ENCODE measurements at places on chromosomes 7 and 10.

- DNase-seq = peak; percentile 48
Measured at GRCh38 chr7:12066521-12066920, 144.6 kb upstream of the TMEM106B start.

DNA sequence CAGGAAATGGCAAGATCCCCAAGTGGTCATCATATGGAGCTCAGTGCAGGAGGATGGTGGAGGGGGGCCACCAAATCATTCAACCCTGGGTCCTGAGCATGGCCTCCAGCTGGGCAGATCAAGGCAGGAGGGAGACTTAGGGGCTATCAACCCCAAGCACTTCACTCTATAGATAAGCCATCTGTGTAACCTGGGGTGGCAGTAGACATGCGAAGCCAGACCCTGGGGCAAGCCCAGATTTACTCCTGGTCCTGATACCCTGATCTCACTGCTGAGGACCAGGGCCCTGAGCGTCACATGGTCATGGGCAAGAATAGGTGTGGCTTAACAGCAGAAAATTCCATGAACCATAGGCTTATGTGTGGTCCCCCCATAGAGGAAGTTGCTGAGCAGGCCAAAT is 173.0 kb upstream of the ADCY1 start:
- DNase-seq = no peak

GRCh38 chr7:138292951-138293350 is 167.1 kb upstream of the TRIM24 start:
- DNase-seq = no peak

- no peak for DNase-seq
Measured at GRCh38 chr7:463362-463781, 56.3 kb downstream of the PDGFA start.

DNA sequence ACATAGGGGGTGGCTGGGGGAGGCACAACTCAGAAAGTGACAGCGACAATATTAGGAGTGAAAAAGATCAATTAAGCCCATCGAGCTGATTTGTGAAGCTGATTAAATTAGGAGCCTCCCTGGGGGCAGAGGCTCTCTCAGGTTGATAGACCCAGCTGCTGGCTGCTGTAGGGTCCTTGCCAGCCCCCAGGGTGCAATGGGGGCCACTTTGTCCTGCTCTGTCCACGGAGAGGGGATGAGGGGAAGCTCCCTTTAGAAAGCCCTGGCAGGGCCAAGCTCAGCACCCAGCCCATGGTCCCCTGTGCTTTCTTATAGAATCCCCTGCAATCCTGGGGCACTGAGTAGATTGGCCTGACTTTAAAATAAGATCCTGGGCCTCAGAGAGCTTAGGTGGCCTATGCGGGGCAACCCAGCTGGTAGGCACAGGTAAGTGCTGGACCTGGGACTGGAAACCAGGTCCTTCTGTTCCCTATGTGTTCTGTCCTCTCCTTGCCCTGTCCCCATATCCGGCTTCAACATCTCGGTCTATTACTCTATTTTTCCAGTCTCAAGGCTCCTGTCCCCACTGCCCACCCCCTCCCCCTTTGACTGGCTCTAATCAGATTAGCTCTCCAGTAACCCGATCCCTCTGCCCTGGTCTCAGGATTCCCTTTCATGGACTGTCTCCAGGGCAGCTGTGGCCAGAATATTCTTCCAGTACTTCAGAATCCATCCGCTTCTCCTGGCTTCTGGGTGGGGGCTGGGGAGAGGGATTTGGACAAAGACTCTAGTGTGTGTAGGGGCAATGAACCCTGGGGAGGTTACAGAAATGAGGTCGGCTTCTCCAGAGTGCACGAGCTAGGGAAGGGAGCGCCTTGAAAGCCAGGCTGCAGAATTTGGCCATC is 259.6 kb downstream of the RPS24 start:
- DNase-seq = no peak

- DNase-seq = no peak
Measured at GRCh38 chr7:122316467-122317388, 12.2 kb upstream of the FEZF1 start.

GRCh38 chr10:14707481-14707880 is 67.2 kb downstream of the FAM107B start:
- no peak for DNase-seq

DNA sequence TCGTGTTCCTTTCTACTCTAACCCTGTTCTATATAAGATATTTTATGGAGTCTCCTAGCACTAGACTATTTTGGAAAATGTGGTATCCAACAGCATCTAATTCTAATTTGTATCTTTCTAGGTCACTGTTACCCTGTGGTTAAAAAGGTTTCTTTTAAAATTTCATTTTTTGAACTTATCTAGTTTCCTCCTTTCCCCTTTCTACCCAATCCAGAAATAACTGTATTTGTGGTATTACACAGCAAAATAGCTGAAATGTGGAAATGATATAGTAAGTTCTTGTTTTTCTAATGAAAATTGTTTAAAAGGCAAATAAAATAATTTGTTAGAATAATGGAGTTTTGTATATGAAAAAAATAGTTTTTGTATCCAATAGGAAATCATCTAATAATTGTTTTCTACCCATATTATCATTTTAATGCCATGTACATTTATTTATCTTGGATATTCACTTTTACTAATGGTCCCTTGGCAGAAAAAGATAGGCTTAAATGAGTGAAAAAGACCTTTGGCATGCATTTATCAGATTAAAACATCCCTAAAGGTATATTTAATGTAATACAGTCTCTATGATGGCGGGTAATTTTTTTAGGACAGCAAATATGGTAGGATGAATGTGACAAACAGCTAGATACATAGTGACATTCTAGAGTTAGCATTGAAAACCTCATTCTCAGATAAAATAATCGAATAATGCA is 175.5 kb upstream of the PLXDC2 start:
- DNase-seq = no peak

DNA sequence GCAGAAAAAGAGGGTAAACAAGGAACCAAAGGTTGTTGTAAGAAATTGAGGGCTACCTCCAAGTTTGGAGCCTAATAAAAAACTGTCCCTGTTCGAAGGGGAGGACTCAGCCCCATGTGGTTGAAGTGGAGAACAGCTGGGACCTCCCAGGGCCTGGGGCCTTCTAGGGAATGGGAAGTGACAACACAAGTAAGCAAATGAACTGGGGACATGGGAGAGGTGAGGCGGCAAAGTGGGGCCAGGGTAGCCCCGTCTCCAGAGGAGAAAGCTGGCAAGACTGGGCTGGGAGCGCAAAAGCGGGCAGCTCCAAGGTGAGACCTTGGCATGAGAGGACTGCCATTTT is 198.1 kb downstream of the ZNF438 start:
- DNase-seq = no peak

DNA sequence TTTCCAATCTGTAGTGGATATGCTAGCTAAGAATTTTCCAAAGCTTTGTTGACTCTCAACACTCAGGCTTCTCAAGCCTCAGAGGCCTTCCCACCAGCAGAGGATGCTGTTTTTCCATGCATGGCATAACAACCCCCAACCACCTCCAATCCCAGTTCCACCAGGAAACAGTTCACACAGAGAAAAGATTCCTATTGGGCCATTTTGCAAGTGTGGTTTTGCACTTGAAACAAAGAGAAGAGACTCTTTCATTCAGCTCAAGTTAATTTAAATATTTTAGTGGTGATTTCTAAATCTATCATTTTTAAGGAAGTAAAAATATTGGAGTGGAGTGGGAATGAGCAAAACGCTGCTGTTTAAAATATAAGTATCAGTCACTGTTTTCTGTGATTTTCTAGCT is 105.6 kb upstream of the COL1A2 start:
- peak; percentile 62 for DNase-seq

DNA sequence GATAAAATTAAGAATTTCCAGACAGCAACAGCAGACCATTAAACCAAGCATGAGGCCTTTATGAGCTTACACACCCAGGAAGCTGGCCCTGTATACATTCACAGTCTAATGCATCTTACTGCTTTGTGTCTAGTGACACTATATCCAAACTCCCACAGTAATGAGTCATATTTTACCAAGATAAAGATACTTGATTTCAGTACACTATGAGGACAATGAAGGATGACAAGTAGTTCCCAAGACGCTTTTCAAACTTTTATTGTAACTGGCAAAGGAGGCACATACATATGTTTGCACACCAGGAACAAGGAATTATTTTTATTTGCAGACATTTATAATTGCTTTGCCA is 148.0 kb downstream of the TSPAN12 start:
- DNase-seq = peak; percentile 10

DNA sequence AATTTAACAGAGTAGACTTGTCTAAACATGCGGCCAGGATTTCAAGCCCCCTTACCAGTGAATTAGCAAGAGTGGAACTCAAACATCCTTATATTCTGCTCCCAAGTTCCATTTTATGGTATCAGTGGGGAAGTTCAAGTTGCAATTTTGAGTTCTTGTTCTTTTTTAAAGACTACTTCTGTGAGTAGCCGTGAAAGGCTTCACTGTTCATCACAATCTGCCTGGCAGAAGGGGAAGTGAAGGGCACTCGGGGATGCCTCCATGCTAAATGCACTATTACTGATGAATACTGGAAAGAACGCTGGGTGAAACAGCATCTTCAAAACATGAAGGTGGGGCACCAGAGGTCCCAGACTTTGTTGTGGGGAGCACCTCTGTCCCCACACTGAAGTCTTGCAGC is 22.4 kb upstream of the FGL2 start:
- DNase-seq = no peak

- DNase-seq = no peak
Measured at GRCh38 chr7:25770670-25771069, 381.3 kb upstream of the NFE2L3 start.

- no peak for DNase-seq
Measured at GRCh38 chr10:132590752-132591121, 53.1 kb downstream of the INPP5A start.

DNA sequence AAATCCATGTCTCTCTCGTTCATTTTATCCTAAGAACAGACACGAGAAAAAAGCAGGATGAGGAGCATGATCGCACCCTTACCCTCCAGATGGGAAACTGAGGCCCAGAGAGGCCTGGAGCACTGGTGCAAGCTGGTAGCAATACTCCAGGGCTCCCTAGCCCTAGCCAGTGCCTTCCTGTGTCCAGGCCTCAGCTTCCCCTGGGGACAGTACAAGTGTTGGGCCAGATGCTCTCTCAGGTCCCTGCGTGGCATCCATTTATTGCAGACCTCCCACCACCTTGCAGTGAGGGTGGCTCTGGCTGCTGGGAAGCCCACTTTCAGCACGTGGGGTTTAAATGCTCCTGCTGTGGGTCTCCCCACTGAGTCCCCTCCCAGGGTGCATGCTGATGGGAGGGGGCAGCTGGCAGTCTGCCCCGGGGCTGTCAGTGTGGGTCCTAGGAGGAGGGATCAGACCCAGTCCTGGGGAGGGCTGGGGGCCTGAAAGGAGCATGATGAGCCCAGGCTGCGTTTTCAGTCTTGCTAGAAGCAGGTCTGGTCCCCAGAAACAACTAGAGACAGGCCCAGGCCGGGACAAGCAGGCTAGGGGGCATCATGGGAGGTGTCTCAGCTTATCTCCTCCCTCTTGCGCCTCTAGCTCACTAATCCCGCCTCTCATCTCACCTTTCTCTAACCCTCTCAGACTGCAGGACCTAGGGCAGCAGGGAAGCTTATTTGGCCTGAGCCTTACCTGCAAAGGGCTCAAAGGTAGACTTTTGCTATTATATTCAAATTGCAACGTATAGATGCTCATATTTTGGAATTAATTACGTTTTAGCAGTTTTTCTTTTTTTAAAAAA is 662 bp upstream of the PPIF start:
- no peak for DNase-seq

GRCh38 chr7:69684369-69685292 is 86.4 kb downstream of the AUTS2 start:
- no peak for DNase-seq

- DNase-seq = peak; percentile 29
Measured at GRCh38 chr7:4700577-4701235, 18.6 kb downstream of the FOXK1 start.

GRCh38 chr10:50651808-50652207 is 28.1 kb upstream of the SGMS1 start:
- no peak for DNase-seq

GRCh38 chr7:85820702-85821443 is 634.0 kb upstream of the SEMA3D start:
- no peak for DNase-seq

DNA sequence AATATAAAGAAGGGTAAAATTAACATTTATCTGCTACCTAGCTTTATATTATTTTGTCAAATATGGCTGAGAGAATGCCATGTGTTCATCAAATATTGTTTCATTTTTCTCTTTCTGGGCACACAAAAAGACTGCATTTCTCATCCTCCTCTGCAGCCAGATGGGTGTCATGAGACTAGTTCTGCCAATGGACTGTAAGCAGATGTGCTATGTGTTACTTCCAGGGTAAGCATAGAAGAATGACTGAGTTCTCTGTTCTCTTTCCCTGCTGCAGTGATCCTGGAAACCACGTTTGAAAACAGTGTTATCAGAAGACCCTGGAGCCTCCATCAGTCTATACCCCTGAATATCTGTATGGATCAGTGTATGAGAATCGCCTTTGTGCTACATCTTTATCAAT is 24.1 kb upstream of the SLK start:
- no peak for DNase-seq

DNA sequence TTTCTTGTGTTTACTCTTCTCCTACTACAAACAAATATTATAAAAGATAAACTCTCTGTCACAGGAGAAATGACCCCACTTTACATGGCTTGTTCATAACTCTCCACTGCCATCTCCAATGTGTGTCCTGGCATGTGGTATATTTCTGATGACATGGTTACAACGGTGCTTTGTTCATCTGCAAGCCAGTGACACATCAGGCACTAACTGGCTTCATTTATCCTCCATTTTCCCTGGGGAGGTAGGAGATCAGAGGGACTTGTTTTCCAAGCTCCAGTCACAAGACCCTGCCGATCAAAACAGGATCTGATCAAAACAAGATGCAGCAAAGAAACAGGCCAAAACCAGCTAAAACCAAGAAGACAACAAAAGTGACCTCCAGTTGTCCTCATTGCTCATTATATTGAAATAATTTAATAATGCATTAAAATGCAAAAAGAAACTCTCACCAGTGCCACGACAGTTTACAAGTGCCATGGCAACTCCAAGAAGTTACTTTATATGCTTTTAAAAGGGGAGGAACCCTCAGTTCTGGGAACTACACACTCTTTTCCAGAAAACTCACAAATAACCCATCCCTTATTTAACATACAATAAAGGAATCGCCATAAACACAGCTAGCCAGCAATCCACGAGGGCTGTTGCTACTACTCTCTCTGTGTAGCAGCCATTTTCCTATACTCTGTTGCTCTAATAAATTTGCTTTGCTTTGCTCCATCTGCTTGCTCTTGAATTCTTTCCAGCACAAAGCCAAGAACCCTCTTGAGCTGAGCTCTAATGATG is 224.2 kb downstream of the XPNPEP1 start:
- no peak for DNase-seq

DNA sequence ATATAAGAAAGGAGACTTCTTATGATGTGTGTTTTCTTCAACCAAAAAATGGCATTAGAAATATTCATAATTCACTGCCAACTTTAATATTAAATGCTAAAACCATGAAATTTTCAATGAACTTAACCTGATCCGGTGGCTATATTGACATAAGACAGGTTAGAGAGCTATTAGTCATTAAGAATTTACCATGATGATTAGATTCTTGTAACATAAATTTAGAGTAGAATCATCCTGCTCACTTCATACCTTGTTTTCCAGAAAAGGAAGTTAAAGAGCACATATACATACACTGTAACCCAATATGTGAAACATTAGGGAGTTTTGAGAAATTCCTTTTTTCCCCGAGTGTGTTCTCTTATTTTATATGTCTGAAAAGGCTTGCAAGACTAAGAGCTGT is 430.3 kb upstream of the SEMA3A start:
- no peak for DNase-seq

GRCh38 chr7:81180573-81180972 is 261.7 kb upstream of the SEMA3C start:
- no peak for DNase-seq

- DNase-seq = no peak
Measured at GRCh38 chr10:61779276-61779675, 116.5 kb downstream of the CABCOCO1 start.

- no peak for DNase-seq
Measured at GRCh38 chr10:87054373-87055295, 34.5 kb downstream of the FAM25A start.
